ENCODE measurements at places on chromosomes 2 and 18.

GRCh38 chr2:203714112-203714511 is 7.7 kb downstream of the CD28 start:
- no peak for DNase-seq

- no peak for DNase-seq
Measured at GRCh38 chr2:100977511-100977910, 24.6 kb upstream of the RPL31 start.

DNA sequence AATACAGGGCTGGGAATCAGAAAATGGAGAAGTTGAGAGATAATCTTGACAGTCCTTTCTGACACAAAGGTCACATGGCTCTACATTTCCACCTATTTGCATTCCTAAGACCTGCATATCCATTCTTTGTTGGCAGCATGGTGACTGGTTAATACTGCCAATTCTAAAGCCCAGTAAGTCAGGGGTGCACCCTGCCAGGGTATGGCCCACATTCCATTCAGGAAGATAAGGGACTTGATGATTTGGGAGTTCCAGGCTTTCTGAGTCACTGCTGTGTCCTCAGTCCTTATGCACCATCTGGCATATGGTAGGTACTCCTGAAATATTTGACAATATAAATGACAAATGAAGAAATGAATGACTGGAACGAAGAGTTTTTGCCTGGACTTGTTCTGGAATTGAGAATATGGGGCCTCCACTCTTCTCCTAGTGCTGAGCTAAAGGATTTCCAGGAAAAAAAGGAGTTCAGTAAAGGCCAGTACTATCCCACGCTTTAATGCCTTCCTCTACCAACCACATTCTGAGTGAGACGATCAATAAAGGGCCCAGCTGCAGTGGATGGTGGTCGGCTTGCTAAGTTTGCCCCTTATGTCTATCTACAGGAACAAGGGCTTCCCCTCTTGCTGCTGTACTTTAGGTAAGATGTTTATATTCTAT is 31.7 kb upstream of the EIF2AK3 start:
- peak; percentile 21 for DNase-seq

- peak; percentile 79 for DNase-seq
Measured at GRCh38 chr2:199596549-199596948, 138.8 kb upstream of the SATB2 start.

DNA sequence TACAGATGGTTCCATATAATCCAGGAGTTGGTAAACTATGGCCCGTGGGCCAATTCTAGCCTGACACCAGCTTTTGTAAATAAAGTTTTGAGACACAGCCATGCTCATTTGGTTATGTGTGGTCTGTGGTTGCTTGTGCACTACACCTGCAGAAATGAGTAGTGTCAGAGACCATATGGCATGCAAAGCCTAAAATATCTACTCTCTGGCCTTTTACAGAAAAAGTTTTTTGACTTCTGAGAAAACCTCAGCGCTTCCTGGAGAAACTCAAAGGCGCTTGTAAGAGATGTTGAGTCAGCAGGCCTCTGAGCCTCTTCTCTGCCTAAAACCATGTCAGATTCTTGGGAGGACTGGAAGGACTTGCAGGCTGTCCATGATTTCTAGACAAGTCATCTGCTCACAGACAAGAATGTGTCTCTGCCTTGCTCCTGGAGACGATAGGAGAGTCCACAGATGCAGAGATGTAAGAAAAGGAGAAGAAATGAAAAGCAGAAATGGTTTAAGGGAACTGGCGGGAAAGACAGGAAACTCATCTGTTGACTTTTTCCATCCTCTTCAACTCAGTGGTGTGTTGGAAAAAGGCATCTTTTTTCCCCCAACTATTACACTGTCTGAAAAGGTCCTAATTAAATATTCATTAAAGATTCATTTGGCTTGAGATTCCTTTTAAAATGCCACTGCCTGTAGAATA is 5.2 kb downstream of the TTC39C start:
- DNase-seq, result peak; percentile 26

DNA sequence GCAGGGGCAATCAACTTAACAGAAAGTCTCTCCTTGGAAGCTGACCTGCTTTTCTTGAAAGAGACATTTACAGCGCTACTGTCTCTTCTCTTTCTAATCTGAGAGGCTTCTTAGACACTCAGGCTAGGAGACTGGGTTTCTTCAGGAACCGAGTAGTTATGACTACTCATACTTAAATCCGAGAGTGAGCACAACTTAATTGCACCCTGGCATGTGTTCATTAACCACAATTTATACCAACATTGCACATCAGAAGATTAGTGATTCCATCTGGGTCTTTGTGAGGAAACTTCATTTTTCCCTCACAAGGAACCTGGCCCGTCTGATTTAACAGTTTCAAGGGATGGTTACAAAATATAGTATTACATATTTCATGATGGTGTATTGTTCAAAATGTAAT is 176.9 kb downstream of the UBE2E3 start:
- DNase-seq, result no peak

GRCh38 chr18:44700652-44701051 is 20.0 kb downstream of the SETBP1 start:
- DNase-seq, result no peak

GRCh38 chr2:176111846-176112374 is 4.7 kb upstream of the HOXD10 start:
- no peak for DNase-seq

Data from OCI-M1 (cell line).